PC-9 (cell line): ENCODE measurements at places on chromosomes 2 and 18. TPM values are rescaled to one million over a fixed set of nuclear protein-coding genes. Genes with fewer than 3 reads are reported as not detected.

GRCh38 chr2:143175438-143175837 is 46.2 kb downstream of the ARHGAP15 start:
- no peak for DNase-seq
- H3K36me3 ChIP-seq: no peaks in the 10 kb centered on the region
- no peaks in the 10 kb centered on the region for H3K27me3 ChIP-seq
- no peak overlapping the region for H3K4me3 ChIP-seq

The MYO5B gene
- 23.3 and 25.4 TPM in 2 replicates for total RNA-seq

The OR6B2 gene
- not detected in 2 replicates for total RNA-seq

DNA sequence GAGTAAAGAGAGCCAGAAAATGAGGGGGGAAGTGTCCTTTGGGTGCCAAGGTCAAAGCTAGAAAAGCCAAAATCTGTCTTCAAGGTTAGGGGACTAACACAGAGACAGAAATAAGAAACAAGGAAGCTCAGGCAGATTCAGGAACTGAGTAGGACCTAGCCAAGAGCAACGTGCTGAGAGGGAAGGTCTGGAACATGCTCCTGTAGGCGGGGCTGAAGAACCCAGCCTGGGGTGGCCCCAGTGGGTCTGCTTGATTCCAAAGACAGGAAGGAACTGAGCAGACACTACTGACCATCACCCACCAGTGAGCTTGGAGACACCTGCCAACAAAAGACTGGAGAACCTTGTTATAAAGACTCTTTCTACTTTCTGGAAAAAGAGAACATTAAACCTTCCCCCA is 105.1 kb downstream of the SP3 start:
- no peak overlapping the region for H3K27ac ChIP-seq
- no peak overlapping the region for H3K4me3 ChIP-seq

DNA sequence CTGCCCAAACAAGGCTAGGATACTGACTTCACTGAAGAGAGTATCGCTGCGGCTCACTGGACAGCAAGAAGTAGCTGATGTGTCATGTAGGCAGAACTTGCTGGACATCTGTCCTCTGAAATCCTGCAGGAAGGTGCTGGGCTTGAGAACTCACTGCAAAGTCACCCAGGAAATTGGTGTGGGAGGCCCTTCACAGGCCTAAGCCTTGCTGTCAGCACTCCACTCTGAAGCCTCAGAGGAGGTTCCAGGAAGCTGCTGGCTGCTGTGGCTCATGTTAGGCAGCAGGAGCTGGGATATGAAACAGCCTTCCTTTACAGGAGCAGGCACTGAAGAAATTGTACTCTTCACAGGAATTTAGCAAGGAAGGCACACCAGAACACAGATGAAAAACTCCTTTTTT is 88.3 kb upstream of the CCDC68 start:
- H3K4me3 ChIP-seq: no peak overlapping the region
- H3K27ac ChIP-seq: no peak overlapping the region
- no peaks in the 10 kb centered on the region for H3K27me3 ChIP-seq
- peaks cover 13% of the 10 kb centered on the region for H3K4me1 ChIP-seq
- no peak for DNase-seq

The GALNT3 gene
- total RNA-seq: 31.6 and 33.1 TPM in 2 replicates

The MYO1B gene
- total RNA-seq: 48.5 and 55.0 TPM in 2 replicates

The CPLX4 gene
- not detected in 2 replicates for total RNA-seq

The GRB14 gene
- 2.8 and 3.4 TPM in 2 replicates for total RNA-seq
